ENCODE measurements at places on chromosomes 16 and 17.

- DNase-seq, result no peak
Measured at GRCh38 chr17:42521666-42522262, 14.3 kb upstream of the NAGLU start.

DNA sequence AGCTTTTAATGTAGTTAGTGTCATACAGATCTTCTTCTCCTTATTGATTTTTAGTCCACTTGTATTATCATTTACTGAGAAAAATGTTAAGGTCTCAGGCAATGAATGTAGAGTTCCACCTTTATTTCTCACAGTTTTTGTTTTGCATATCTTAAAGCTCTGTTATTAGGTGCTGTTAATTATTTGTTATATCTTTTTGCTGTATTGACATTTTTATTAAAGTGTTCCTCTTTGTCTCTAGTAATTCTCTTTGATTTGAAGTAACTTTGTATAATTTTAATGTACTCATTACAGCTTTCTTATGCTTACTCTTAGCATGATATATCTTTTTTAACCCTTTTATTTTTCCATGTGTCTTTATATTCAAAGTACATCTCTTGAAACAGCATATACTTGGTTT lies 22.4 kb upstream of the USP43 start:
- DNase-seq, result no peak

DNA sequence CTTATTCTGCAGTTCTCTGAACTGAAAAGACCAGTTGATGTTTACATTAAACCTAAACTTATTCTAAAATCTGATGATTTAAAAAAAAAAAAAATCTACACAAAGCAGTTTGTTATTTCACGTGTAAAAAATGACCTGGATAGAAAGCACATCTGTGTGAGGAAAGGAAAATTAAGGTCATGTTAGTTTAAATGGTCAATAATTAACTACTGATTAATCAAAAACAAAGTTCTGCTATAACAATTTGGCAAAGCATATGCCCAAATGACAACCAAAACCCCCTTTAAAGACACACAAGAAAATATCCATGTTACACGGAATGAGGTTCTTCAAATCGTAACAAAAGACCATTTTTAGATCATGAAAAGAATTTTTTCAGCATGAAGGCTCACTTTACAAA lies 30.4 kb downstream of the CACNG1 start:
- no peak for DNase-seq

DNA sequence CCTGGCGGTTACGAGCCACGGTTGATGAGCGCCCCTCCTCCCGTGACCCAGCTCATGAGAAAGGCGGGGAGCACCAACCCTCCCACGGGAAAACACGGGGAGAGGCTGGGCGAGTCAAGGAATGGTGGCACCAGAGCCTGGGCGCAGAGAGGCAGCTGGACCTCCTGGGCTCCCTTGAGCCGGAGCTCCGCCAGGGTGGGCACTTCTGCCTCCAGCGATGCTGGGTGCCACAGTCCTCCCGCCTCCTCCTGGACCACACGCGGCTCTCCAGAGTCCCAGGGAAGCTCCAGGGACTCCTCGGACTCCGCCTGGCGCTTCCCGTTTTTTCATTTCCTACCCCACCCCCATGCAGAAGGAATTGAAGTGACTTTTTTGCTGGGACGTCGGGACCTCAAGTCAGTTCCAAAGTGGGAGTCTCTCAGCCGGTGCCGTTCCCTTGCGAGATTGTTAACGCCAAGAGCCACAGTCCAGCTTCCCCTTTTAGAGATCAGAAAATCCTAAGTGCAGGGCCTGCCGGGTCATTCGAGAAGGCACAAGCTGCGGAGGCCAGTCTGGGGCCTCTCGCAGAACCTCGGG lies 6.6 kb upstream of the CBX8 start:
- DNase-seq, result no peak

DNA sequence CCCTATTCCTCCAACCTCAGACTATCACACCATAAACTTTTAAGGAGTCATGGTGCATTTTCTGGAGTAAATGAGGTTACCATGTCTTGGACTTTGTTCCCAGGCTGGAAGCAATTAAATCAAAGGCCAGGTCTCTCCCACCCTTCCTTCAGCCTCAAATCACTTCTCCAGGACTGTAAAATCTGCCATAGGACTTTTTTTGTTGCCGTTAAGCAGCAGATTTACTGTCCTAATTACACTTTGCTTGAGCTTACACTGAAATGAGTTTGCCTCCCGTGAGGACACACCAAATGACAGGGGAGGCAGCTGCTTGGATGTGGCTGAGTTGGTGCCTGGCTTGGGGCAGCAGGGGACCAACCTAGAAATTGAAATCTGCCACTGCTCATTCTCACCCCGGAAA lies 14.7 kb downstream of the DCAKD start:
- DNase-seq, result no peak

- DNase-seq, result no peak
Measured at GRCh38 chr17:20095336-20096080, 86.3 kb downstream of the SPECC1 start.

GRCh38 chr17:56808503-56808902 lies 25.2 kb downstream of the C17orf67 start:
- no peak for DNase-seq

DNA sequence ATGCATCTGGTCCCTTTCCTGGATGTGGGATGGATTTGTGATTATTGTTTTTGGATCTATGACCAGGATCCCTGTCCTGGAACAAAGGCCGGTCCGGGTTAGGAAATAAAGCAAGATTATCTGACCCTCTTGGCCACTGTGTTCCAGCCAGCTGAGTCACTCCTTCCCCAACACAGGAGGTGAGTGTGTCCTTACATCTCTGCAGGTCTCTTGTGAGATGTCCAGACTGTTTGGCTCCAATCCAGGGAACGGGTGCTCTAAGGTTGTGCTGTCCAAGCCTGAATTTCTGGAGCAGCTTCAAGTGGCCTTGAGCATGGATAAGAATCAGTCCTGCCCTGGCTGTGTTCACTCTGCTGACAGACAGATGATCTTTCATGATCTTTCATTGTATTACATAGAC lies 136.5 kb upstream of the CCL2 start:
- DNase-seq, result no peak

DNA sequence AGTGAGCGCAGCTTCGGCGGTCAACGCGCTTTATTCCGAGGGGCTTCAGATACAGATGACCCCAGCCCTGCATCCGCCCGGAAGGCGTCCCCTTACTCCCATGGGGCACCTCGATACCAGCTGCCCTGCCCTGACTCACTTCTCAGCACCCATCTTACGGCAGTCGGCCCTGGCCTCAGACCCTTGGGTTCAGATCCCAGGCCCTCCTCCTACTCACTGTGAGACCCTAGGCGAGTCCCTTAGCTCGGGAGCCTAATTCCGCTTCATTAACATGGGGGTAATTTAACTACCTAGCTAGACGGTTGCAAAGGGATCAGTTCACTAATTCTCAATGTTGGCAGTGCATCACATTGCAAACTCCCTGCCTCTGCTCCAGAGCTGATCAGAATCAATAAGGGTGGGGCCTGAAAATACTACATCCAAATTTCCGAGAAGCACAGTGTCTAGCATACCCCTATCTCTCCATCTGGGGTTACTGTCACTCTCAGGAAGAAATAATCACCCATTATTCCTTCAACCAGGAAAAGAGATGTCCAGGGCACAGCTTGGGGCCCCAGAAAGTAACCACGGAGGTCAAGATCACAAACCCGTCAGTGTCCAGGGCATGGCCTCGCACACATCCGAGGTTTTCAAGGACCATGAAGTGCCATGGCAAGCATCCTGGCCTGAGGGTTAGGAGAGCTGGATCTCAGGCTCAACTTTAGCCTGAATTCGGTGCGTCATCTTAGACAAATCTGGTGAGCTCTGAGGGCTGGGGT lies 415 bp upstream of the FLOT2 start:
- DNase-seq, result no peak

DNA sequence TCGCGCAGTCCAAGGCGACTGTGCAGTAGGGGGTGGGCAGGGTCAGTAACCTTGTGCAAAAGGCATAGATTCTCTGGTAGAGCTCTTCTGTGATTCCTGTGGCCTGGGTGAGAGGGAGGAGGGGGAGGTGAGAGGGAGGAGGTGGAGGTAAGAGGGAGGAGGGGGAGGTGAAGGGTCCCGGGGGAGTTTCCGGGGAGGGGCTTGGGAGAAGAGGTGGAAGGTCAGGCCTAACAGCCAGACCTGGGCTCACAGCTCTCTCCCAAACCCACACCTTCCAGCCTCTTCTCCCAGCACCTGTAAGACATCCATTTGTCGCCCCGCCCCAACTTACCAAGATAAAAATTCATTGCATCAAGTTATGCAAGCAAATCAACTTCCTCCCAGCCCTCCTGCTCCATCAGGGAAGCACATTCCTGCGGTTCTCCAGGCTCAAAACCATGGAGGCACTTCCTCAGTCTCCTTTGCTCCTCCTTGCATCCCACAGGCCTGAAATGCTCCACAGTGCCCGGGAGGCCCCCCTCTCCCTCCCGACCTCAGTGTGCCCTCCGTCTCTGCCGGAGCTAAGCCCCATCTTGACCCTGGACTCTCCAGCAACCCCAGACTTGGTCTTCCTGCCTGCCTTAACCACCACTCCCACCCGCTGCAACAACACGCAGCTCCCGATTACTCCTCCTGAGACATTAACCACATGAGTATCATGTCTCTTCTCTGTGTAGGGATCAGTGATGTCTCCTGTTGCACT lies 30.5 kb downstream of the PIK3R6 start:
- DNase-seq, result no peak

DNA sequence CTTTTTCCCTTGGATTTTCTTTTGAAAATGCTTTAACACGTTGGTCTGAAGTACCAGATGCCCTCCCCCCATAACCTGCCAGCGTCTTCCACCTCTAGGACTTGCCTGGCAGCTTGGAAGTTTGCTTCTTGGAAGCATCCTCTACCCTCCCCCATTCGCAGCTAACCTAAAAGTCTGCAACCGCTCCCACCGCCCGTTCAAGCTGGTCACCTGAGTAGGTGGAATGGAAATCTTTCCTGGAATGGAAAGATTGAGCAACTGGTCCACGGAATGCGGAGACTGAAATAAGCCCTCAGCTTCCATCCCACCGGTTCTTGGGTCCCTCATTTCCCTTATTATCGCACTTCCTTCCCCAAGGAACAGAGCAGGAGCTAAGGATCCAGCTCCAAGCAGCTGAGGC lies 31.4 kb downstream of the HS3ST3B1 start:
- no peak for DNase-seq

- no peak for DNase-seq
Measured at GRCh38 chr16:65064131-65064530, 57.7 kb downstream of the CDH11 start.

Measured in stimulated activated CD4-positive, alpha-beta T cell treated with anti-CD3 and anti-CD28 coated beads, Interleukin-1b, Interleukin-23, amount 100 ng/mL, for 1 hour (primary cell).